ENCODE measurements at places on chromosomes 5 and 9.

GRCh38 chr5:136062366-136063274 lies 33.8 kb downstream of the TGFBI start:
- DNase-seq = peak; percentile 19

GRCh38 chr5:133086366-133086875 lies 34.6 kb downstream of the HSPA4 start:
- DNase-seq = no peak

DNA sequence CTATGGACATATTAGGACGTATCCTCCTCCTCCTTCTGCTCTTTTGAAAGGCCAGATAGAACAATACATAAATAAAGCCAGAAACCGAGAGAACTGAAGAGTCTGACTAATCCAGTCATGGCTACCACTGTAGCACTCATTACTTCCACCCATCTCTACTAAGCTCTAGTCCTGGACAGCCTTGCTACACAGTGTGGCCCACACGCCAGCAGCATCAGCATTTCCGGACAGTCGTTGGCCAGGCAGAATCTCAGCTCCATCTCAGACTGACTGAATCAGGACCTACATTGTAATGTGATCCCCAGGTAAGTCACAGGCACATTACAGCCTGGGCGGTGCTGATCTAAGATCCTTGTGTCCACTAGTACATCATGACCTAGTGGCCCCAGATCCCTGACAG lies 182.9 kb downstream of the DRD1 start:
- no peak for DNase-seq

- no peak for DNase-seq
Observed at GRCh38 chr5:68356623-68357022, 141.1 kb downstream of the PIK3R1 start.

DNA sequence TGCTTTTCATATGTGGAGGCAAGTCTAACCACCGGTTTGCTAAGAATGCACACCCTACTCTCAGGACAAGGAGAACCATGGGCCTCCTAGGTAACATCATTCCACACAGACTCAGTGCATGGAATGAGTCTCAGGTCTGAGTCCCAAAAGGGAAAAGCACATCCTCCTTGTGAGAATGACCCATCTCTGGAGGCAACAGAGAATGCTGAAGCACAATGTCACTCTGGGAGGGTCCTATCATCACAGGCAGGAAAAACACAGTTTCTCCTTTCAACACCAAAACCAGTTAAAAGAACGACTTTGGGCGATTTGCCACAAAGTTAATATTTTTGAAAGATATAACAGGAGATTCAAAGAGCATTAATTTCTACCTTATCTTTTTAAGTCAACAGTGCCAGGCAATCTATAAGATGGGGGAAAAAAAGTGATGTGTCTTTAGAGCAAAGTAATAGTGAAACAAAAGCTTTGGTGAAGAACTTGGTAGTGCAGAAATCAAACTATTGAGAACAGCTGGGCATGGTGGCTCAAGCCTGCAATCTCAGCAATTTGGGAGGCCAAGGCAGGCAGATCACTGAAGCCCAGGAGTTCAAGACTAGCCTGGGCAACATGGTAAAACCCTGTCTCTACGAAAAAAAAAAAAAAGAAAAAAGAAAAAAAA lies 97.3 kb downstream of the OXCT1 start:
- no peak for DNase-seq

- no peak for DNase-seq
Observed at GRCh38 chr9:12631866-12632265, 61.3 kb upstream of the TYRP1 start.

GRCh38 chr9:89218040-89218928 lies 39.7 kb upstream of the SHC3 start:
- DNase-seq = no peak

GRCh38 chr5:145189746-145190145 lies 645.4 kb downstream of the PRELID2 start:
- no peak for DNase-seq

GRCh38 chr5:157855404-157855994 lies 3.4 kb downstream of the CLINT1 start:
- DNase-seq = no peak

GRCh38 chr5:1497795-1498622 lies 25.8 kb downstream of the LPCAT1 start:
- DNase-seq = no peak

DNA sequence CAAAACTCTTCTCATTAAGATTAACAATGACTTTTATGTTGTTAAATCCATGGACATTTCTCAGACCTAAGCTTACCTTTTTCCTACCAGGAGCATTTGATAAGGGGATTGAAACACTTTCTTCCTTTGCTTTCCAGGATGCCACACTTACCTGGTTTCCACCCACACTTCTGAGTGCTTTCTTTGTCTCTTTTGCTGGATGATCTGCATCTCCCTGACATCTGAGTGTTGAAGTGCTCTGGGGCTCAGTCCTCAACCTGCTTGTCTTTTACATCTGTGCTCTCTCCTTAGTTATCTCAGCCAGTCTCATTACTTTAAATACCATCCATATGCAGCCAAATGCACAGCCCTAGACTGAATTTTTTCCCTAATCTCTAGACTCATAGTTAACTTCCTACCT lies 22.9 kb upstream of the GRIA1 start:
- DNase-seq = no peak

GRCh38 chr5:179312557-179313235 lies 32.6 kb downstream of the ADAMTS2 start:
- no peak for DNase-seq

GRCh38 chr9:108579757-108580439 lies 275.9 kb downstream of the ACTL7B start:
- DNase-seq = no peak

GRCh38 chr9:28938981-28939380 lies 1365.7 kb upstream of the C9orf72 start:
- DNase-seq = no peak

- DNase-seq = no peak
Observed at GRCh38 chr9:79221084-79221483, 350.7 kb upstream of the TLE4 start.

GRCh38 chr5:1745123-1745795 lies 54.4 kb downstream of the MRPL36 start:
- no peak for DNase-seq

- no peak for DNase-seq
Observed at GRCh38 chr5:60260658-60261057, 367.1 kb upstream of the PDE4D start.

- no peak for DNase-seq
Observed at GRCh38 chr5:146877783-146878475, 628 bp downstream of the PPP2R2B start.

All from NCI-H2171 (cell line).